ENCODE measurements at places on chromosomes 1 and 21.

GRCh38 chr21:32917362-32918135 lies 108.2 kb upstream of the OLIG2 start:
- DNase-seq, result no peak

GRCh38 chr21:35015435-35016024 lies 33.6 kb downstream of the RUNX1 start:
- DNase-seq, result no peak

DNA sequence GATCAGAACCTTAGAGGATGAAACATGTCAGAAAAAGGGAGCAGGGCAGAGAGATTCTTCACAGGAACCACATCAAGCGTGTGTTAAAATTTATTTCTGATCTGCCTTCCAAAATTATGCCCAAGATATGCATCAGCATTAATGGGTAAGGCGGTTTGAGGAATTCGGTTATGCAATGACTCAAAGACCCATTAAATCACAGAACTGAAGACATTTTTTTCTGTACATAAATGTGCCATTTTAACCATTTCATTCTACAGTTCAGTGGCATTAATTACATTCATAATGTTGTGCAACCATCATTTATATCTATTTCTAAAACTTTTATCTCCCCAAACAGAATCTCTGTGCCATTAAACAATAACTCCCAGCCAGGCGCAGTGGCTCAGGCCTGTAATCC lies 43.4 kb downstream of the CNST start:
- DNase-seq, result no peak

GRCh38 chr1:20124456-20125057 lies 5.2 kb upstream of the PLA2G2D start:
- no peak for DNase-seq

GRCh38 chr1:195791796-195792195 lies 816.4 kb downstream of the KCNT2 start:
- no peak for DNase-seq

GRCh38 chr1:47325528-47325927 lies 8.1 kb upstream of the CMPK1 start:
- no peak for DNase-seq

GRCh38 chr1:217668351-217668940 lies 37.3 kb downstream of the SPATA17 start:
- DNase-seq, result no peak

GRCh38 chr1:68330391-68330790 lies 98.1 kb upstream of the WLS start:
- DNase-seq, result no peak

- no peak for DNase-seq
Measured at GRCh38 chr1:30323841-30324240, 399.5 kb downstream of the MATN1 start.

All from lower lobe of right lung (tissue), 2 donors.